ENCODE measurements at places on chromosomes 6 and 20. TPM values are rescaled to one million over a fixed set of nuclear protein-coding genes. Genes with fewer than 3 reads are reported as not detected.

EYS gene
- total RNA-seq, result not detected

METTL24 gene
- total RNA-seq, result not detected

RHAG gene
- total RNA-seq, result not detected

BEND6 gene
- total RNA-seq, result 12.0 TPM

PI3 gene
- not detected for total RNA-seq

ENPP1 gene
- 8.3 TPM for total RNA-seq

GGTLC1 gene
- total RNA-seq, result not detected

LST1 gene
- not detected for total RNA-seq

DLGAP4 gene
- total RNA-seq, result 42.5 TPM

PRKN gene
- 11.6 TPM for total RNA-seq

HDGFL1 gene
- total RNA-seq, result not detected

CCDC167 gene
- total RNA-seq, result 45.9 TPM

OOEP gene
- not detected for total RNA-seq

CNBD2 gene
- 3.4 TPM for total RNA-seq

TFAP2D gene
- not detected for total RNA-seq

CRISP2 gene
- not detected for total RNA-seq

ARHGAP18 gene
- 17.1 TPM for total RNA-seq

RAET1L gene
- total RNA-seq, result not detected

MRPS18B gene
- total RNA-seq, result 64.3 TPM

TMEM244 gene
- 0.83 TPM for total RNA-seq

C6orf141 gene
- total RNA-seq, result not detected

FILIP1 gene
- 41.5 TPM for total RNA-seq

PRRC2A gene
- 85.9 TPM for total RNA-seq

DUSP15 gene
- total RNA-seq, result 0.64 TPM

TMEM30A gene
- 119 TPM for total RNA-seq

PHACTR3 gene
- not detected for total RNA-seq

SPATA2 gene
- total RNA-seq, result 4.8 TPM

BCAS1 gene
- total RNA-seq, result 6.3 TPM

FRK gene
- 10.1 TPM for total RNA-seq

SPATA25 gene
- 10.2 TPM for total RNA-seq

RSPH4A gene
- 1.2 TPM for total RNA-seq

PDYN gene
- not detected for total RNA-seq

RSPO4 gene
- total RNA-seq, result not detected

ETV7 gene
- not detected for total RNA-seq

COL19A1 gene
- 101 TPM for total RNA-seq

CNR1 gene
- not detected for total RNA-seq

HLA-DQA1 gene
- total RNA-seq, result not detected

VGLL2 gene
- 24.4 TPM for total RNA-seq

NPBWR2 gene
- not detected for total RNA-seq

HLA-DOA gene
- not detected for total RNA-seq

APOM gene
- 2.9 TPM for total RNA-seq

RGS19 gene
- total RNA-seq, result 10.7 TPM

NNAT gene
- total RNA-seq, result 0.19 TPM

BNIP5 gene
- total RNA-seq, result not detected

Measured in myocyte (in vitro differentiated cells).